ENCODE measurements at places on chromosomes 6 and 20.

DNA sequence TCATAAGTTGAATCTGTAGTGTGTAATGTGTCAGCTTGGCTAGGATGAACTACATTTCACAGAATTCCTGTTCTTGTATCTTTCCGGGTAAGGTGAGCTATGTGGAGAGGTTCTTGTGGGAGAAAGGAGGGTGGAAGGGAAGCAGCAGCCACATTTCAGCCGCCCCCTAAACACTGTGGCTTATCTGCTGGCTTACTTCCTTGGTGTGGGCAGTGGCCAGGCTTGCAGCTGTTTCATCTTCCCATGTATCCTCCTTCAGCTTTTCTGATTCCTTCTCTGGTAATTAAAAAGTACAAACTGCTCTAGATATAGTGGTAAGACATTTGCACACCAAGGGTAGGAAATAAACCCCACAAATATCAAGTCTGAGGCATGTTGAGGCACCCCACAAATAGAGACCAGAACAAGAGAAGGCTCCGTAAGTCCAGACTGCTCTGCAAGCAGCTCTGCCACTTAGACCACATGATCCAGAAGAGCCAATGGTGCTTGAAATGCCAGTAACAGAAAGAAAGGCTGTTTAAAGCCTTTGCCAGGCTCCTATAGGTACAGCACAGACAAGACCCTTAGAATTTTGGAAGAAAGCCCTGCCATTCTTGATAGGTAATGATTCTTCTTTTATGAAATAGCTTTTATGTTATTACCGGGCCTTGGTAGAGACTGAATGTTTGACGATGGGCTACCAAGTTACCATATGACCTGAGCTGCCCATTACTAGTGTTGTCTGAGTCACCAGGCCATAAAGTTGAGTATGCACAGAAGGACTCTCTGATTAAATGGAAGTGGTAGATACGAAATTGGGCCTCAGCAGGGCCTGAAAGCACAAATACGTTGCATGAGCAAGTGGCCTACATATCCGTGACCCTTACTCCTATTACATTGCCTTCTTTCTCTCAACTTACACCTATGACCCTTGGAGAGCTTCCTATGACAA lies 215.0 kb upstream of the SGK1 start:
- no peak for DNase-seq

DNA sequence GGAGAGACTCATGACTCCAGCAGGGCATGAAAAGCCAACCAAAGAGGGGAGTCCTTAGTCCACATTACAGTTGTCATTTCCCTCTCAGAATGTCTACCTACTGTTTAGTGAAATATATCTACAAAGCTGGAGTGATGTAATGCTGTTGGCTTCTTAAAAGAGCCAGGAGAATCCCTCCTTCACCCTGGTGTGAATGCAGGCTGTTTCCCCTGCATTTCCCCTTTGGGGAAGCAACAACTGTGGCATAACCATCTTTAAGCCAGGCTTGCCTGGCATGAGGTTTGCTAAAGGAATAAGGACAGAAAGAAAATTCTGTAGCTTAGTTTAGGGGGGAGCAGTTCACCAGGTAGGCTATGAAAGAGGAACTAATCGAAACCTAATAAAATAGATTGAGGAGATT lies 129.5 kb downstream of the CRYBG1 start:
- no peak for DNase-seq

GRCh38 chr20:24798930-24799705 lies 150.0 kb upstream of the CST7 start:
- DNase-seq: no peak

GRCh38 chr6:5566718-5567117 lies 305.4 kb downstream of the FARS2 start:
- DNase-seq: no peak

GRCh38 chr20:60046011-60046413 lies 87.8 kb downstream of the CDH26 start:
- no peak for DNase-seq

DNA sequence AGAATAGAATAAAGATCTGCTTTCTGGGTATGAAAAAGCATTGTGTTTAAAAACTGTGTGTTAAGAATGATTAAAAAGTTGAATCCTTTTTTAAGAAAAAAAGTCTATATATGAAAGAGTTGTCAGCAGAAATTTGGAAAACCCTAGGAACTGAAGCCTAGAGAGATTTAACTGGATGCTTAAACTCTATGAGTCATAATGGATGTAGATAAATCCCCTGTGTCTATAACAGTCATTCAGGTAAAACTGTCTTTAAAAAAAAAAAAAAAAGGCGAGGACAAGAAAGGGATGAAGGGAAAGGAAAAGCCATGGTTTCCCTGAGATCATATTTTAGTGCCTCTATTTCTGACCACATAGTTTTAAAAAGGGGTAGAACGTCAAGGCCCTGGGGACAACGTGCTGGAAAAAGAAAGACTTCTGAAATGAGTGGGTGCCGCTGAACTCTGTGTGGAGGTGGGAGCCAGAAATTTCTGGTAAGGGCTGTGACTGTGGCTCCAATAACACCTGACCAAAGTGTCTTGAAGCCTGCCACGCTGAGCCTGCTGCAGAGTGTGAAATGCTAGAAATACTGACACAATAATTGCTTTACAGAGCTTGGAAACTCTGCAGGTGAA lies 302.6 kb upstream of the ARID1B start:
- DNase-seq: no peak

DNA sequence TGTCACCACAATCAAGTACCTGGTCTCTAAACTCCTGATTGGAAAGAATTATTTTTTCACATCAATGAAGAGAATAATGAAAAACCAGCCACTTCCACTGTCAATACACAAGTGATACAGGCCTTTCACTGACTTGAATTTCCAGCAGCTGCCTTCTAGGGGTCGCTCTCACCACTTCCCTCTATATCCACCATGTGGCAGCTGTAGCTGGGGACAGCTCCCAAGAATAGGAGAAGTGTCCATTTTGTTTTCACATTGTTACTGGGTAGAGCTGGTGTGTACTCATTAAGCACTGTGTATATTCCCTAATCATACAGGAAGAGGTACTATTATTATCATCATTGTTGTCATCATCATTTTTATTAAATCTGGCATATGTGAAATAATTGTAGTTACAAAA lies 438.4 kb upstream of the SPTLC3 start:
- peak; percentile 93 for DNase-seq

DNA sequence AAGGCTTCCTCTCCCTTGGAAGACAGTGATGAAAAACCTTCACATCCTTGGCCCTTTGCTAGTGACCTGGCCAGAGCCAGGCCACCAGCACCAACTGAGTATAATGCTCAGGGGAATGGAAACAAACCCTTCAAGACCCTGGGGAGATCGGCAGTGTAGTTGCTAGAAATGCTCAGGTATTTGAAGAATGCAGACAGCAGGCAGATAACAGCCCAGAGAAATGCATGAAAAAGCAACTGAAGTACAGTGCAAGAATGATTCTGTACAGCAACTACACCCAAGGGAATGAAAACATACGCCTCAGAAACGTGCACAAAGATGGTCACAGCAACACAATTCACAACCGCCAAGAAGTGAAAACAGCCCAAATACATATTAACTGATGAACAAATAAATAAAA lies 41.1 kb downstream of the PPP1R3G start:
- no peak for DNase-seq

GRCh38 chr6:167244064-167244960 lies 46.8 kb upstream of the UNC93A start:
- DNase-seq: no peak

DNA sequence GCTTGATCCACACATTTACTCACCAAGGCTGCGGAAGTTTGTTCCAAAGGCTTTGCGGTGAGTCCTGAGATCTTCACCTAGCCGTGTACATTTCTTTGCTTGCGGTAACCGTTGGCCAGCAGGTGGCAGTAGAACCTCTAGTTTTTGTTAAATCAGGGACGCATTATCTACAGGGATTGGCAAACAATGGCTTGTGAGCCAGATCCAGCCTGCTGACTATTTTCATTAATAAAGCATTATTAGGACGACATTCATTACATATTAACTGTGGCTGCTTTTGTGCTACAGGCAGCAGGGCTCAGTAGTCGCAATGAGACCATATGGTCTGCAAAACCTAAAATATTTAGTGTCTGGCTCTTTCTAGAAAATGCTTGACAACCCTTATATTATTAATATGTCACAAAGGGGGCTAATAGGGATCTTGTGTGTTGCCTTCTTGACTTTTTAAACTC lies 174.1 kb downstream of the DOK5 start:
- DNase-seq: peak; percentile 37

GRCh38 chr6:9766240-9766915 lies 648.5 kb downstream of the TFAP2A start:
- DNase-seq: no peak

- DNase-seq: no peak
Observed at GRCh38 chr20:59785986-59786795, 147.2 kb downstream of the SYCP2 start.

DNA sequence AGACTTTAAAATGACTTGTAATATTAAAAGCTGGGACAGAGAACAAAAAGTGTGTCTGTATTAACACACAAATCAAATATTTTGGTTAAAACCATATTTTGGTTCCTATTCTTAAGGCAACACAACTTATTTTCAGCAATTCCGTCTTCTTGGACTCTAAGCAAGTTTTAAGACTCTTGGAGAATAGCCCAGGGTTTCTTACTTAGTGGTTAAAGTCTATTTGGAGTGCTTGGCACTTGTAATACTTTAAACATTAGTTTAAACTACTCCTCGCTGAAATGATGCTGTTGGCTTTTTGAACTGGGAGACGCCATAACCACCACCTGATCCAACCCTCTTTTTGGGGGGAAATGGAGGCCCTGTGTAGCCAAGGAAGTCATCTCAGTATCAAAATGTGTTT lies 109.7 kb upstream of the GMDS start:
- DNase-seq: no peak

DNA sequence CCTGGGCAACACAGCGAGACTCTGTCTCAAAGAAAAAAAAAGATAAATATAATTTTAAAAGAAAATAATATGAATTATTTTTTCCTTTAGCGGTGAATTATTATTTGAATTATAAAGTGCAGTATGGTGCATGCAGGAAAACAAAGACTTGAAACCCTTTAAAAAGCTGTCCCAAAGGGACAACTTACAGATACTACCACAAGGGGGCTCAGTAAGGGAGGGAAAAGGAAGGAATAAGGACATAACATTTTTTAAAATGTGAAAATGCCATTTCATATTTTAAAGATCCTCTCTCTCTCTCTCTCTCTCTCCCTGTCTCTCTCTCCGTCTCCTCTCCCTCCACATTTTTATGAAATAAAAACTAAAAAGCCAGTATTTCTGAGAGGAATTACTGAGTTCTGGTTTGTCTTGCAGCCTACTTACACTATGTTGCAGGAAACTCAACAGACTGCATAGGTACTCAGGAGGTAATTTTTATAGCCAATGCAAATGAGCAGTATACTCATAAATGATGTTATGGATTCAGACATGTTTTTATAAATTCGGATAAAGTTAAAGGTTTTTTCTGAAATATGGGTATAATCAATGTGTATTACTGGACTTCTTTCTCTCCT lies 455.0 kb upstream of the GJE1 start:
- peak; percentile 9 for DNase-seq

DNA sequence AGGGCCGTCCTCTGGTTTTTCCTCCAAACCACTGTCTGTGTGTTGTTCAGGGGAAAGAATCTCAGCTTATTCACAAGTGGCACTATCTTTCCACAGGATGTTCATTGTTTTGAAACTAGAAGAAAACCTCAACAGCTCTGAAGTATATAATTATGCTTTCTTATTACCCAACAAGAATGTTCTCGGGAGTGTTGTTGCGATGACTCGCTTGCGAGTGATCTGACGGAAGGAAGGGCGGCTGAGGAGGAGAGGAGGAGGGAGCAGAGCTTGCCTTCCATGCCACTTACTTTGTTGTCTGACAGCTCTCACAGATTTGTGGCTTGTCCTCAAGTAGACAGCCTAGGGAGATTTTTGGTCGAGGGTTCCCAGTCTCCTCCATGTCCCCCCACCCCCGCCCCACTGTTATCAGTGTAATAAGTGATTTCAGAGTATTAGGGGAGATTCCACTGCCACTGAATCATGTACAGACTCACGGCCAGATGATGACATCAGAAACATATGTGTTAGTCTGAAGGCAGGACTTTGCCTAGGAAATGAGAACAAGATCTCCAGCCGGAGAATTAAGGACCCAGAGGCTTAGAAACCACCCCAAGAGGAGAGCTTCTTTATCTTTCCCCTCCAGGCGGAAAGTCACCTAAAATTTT lies 80.7 kb upstream of the CCN6 start:
- no peak for DNase-seq

DNA sequence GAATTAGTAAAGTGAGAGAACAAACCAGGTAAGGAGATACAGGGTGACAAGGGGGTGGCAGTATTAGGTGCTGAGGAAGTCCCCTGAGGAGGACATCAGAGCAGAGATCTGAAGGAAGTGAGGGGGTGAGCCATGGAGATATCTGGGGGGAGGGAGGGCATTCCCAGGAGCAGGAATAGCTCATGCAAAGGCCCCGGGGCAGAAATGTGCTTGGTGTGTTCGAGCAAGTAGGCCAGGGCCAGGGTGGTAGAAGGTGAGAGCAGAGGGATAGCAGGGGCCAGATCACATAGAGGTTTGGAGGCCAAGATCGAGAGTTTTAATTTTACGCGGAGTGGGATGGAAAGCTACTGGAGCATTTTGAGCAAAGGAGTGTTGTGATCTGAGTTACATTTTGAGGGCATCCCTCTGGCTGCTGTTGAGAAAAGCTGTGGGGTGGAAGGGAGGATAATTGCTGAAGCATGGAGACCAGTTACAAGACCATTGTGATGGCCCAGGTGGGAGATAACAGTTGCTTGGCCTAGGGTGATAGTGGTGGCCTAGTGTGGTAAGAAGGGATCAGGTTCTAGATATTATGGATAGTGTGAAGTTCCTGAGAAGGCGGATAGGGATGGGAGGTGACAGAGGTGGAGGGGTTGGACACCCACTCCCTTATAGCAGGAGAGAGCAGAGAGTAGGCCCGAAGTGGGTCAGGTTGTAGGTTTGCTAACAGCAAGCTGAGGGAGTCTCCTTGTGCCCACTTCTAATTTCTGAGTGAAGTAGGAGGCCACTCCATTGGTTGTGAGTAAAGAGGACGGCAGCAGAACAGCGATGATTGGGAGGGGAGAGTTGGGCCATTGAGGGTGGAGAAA lies 10.2 kb downstream of the ARFGEF2 start:
- DNase-seq: no peak

GRCh38 chr6:134911547-134911946 lies 38.4 kb downstream of the ALDH8A1 start:
- no peak for DNase-seq

DNA sequence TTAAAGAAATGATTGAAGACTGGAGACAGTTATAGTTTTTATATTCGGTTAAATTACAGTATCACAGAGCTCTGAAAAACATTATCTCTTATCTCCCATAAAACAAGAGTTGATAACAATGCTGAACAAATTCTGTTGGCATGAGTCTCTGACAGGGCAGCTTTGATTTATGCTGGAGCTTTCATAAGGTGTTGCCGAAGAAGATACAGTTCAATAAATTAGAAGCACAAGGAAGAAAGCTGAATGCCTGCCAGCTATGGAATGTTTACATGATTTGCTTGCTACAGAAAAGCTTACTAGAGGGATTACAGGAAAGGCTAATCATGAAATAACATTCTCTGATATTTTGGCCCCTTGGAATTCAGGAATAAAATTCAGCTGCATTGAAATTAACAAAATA lies 431.9 kb upstream of the GJE1 start:
- DNase-seq: no peak

- no peak for DNase-seq
Observed at GRCh38 chr6:11237956-11238355, 5.5 kb upstream of the NEDD9 start.

Data from NCI-H748 treated with DMSO at 0.1 percent for 48 hours (cell line).